AG20443 (cell line): ENCODE measurements at places on chromosomes 3 and 15.

DNA sequence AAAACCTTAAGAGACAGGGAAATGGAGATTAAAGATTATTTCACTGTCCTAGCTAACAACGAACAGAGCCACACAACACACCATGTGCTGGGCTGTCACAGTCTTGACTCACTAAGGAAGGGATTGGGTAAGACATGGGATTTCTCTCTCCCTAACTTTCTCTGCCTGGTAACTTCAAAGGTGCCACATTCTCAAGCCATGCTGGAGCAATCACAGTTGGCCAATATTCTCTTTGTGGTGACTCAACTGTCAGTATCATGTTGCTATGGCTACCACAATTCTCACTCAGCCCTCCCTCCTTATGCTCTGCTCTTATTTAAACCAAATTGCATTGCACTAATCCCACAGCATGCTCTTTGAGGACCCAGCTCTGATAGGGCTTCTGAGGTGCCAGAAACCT is 74.0 kb downstream of the OXNAD1 start:
- DNase-seq: peak; percentile 91

- peak; percentile 67 for DNase-seq
Observed at GRCh38 chr15:66253418-66254088, at the start of gene MEGF11. Gene MEGF11, minus strand, starts transcription at chr15:66253750. Its CDS starts 125,347 bp downstream, at chr15:66128403.

GRCh38 chr3:122577409-122578031 is at the start of gene PARP15:
Gene PARP15, plus strand, starts transcription at chr3:122577650. Its CDS starts 18 bp downstream, at chr3:122577668.
- peak; percentile 46 for DNase-seq

- no peak for DNase-seq
Observed at GRCh38 chr3:110667216-110667615, 404.4 kb upstream of the NECTIN3 start.

DNA sequence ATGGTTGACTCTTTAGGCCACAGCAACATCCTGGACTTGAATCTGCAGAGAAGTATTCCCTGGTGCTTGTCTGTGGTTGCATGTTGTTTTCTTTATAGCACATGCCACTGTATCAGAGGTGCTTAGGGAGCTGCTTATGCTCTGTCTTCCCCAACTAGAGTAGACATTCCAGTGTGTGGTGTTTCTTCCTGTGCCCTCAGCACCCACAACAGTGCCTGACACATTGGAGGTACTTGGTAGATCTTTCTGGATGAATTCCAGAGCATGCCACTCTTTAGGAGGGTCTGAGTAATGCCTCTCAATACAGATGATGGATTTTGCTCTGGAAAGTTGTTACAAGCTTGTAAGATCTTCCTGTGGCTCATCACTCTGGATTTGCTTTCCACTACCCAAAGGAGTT is 117.6 kb downstream of the CHDH start:
- DNase-seq: no peak

DNA sequence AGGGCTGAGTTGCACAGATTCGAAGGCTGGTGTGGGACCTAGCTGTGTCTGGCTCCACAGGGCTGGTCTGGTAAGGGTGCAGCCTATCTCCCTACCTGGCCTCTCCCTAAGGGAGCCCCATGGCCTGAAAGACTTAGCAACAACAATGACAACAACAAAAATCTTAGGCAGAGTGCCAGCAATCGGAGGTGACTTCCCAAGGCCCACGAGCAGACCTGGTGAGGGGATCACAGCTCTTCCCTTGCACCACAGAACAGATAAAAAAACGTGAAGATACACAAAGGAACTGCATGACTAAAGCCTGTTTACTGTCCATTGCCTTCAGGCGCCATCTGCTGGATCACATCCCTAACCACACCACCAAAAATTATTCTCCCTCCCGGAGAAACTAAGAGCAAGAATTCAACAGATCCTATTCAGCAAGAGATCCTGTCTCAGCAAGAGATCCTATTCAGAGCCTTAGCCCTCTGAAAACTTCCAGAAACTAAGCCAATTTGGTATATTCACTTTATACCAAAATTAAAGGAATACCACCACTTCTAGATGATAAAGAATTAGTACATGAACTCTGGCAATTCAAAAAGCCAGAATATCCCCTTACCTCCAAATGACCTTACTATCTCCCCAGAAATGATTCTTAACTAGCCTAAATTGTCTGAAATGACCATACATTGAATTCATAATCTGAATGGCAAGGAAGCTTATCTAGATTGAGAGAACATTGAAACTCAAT is 24.1 kb upstream of the OR5K4 start:
- DNase-seq: peak; percentile 63

GRCh38 chr3:144458283-144458682 is 486.7 kb downstream of the DIPK2A start:
- DNase-seq: no peak

GRCh38 chr3:149820183-149820582 is 7.2 kb downstream of the RNF13 start:
- DNase-seq: no peak

DNA sequence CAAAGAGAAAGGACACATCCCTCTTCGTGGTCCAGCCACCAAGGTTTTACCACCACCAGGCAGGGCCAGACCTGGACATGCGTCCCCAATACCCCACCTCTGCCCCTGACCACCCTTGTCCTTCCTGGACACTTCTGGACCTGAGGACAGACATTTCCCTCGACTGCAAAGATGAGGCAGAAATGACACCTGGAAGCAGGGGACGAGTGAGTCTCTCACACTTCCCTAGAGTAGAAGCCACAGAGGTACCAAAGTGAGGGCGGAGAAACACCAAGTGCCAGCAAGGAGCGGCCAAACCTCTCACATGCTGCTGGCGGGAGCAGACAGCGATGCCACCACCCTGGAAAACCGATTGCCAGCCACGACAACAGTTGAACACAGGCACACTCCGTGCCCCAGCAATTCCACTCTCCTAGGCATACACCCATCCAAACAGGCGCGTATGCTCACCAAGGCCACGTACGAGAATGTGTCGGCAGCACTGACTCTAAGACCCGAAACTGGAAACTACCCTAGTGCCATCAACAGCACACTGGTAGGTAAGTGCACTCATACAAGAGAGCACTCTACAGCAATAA is 207.0 kb upstream of the NSMCE3 start:
- no peak for DNase-seq

DNA sequence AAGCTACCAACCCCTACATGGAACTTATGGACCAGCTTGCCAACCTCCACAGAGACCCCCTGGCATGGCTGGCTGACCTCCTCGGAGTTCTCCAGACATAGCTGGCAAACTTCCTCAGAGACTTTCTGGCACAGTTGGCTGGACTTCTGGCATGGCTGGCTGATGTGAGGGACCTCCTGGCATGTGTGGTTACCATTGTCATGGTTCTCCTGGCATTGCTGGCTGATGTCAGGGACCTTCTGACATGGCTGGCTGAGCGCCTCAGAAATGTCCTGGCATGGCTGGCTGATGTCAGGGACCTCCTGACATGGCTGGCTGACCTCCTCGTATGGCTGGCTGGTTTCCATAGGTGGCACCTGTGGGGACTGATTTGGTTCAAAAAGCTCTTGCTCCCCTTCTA is 17.5 kb downstream of the MAP1A start:
- peak; percentile 3 for DNase-seq

DNA sequence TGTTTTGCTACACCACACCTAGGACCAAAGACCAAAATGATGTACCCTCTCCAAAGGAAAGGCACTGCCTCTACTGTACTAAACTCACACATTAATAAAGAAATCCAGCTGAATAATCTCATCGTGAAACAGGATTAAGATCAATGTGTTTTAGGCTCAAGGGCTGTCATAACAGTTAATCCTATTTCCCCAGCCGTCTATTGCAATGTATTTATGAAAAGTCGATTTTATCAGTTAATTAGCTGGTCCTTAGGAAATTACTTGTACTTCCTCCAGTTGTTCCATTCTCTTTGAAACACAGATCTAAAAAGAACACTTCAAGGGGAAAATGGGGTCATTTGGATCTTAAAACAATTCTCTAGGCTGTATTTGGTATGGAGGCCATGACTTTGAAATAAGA is 8.5 kb downstream of the ETV5 start:
- DNase-seq: no peak

GRCh38 chr15:77738441-77739302 is 106.0 kb upstream of the LINGO1 start:
- DNase-seq: no peak

DNA sequence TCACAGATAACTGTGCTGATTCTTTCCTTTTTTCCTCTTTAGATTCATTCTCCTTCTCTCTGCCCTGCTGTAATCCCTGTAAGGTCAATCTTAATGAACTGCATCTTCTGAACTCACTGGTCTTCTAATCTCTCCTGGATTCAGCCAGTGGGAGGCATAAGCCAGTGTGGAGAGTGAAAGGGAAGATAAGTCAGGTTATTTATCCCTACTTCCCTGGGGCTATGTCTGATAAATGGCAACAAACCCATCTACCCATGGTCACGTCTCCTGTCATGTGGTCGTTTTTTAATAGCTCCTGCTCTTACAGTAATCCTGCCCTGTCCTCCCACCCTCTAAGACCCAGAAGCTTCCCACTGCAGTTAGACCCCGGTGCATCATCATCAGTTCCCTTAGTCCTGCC is 199.6 kb upstream of the NAALADL2 start:
- DNase-seq: no peak

GRCh38 chr3:131328721-131329120 is 52.9 kb upstream of the NUDT16 start:
- DNase-seq: no peak

DNA sequence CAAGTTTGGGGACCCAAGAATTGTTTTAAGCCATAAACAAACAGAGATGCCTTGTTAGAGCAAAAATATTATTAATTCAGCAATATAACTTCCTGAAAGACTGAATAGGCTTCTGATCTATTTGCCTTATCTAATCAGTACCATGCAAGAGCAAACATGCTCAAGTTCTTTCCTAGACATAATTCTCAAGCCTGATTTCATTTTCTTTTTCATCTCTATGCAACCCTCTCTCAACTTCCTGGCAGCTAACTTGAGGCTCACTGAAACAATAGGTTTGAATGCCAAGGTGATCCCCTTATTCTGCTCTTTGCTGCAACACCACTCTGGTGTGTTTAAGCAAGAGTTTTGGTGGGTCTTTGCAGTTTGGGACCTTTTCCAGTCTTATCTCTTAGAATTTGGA is 230.9 kb upstream of the CD96 start:
- DNase-seq: no peak

DNA sequence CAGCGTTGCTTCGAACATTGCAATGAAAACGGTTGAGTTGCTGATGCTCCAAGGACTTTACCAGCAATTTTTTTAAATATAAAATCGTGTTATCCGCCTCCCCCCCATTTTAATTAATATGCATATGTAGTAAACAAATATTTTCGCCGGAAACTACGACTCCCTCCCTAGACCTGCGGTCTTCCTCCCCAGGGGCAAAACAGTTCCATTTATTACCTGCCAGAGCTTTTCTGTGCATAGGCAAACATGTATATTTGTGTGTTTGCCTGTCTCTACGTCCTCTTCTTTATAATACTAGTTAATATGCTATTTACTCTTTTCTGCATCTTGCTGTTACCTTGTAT is 593 bp upstream of the RSL24D1 start:
- no peak for DNase-seq

DNA sequence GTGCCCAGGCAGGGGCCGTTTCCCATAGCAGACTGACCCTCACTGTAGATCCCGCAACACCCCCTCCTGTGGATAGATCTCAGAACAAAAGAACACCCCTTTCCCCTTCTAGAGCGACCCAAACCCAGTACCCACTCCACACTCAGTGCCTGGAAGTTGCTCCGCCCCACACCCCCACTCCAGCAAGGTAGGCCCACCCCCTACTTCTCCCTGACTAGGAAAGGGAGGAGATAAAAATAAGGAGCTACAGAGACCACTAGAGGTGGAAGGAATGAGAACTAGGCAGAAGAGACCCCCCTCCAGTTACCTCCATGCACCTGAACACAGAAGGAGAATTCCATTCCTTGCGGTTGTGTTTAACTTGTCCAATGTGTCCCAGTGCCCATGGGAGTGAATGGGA is 30.2 kb upstream of the PARL start:
- no peak for DNase-seq

DNA sequence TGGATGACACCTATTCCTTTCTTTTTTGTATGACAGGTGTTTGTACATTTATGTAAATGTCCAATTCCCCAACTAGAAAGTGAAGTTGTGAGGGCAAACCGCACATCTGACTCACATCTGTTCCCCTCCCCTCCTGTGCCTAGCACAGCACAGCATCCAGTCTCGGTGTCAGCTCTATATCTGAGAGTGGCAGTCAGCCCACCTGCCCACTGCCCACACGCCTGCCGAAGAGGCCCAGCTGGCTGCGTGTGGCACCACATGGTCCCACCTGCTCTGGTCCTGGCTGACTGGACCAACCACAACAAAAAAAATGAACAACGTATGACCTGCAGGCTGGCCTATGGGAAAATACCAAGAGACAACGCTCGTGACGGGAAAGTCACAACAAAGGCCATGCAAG is 62.8 kb downstream of the XXYLT1 start:
- DNase-seq: no peak
